Stromal cell of bone marrow (primary cell): ENCODE measurements at places on chromosomes 13 and 19.

DNA sequence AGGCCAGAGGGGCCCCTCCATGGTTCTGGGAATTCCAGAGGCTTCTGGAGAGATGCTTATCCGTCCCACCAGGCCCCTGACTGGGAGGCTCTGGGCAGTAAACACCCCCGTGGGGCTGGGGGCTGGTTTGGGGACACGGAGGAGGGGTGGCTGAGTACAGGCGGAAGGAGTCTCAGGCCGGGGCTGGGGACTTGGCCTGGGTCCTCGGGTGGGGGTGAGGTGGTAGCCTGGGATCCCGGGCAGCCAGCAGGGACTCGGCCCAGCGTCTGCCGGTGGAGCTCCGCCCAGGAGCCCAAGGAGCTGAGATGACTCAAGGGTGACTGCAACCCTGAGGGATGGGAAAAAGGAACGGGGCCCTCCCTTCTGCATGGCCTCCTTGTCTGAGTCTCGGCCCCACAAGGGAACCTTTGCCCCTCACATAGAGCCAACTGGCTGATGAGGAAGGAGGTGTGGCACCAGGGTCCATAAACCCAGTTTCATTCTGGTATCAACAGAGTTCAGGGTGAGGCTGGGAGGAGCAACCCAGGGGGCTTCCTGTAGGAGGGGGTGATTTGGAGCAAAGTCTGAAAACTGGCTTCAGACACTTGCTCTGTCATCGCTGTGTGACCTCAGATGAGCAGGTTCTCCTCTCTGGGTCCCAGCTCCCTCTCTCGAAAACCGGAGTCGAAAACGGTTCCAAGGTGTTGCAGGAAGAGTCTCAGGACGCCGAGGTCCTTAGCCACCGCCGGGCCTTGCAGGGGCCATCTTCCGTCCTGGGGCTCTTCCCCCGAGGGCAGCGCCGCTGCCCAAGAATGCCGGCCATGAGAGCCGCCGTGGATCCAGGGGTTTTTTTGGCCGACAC, 809 bp downstream of the MISP start:
- peak; percentile 85 for DNase-seq

DNA sequence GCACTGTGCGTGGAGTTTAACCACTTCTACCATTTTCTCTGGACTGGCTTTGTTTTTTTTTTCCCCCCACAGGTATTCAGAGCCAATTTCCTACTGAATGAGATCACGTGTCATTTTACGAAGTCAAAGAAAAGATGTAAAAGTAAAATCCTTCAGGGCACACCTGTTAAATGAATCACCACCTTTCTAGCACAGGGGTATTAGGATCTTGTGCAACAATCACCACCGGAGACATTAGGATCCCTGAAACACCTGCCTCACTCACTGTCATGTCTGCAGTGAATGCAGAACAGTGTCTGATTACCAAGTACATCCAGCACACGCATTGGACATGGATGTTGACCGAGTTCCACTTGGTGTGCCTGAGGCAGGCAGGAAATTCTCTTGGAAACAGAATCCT, 17.2 kb downstream of the BRD4 start:
- DNase-seq = no peak

DNA sequence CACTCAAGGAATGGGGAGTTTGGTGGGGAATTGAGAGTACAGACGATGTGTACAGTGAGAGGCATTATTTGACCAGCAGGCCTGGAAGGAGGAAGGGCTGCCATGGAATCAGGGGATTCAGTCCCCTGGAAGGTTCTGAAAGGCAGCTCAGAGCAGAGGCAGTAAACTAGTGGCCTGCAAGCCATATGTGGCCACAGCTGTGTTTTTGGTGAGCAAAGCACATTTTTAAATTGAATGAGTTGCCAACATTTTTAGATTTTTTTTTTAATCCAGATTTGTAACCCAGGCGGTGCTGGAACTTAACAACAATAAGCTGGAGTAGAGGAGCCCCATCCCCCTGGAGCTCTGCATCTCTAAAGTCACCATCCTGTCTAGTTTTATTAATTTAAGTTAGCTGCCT, 95.3 kb upstream of the IPO5 start:
- no peak for DNase-seq

DNA sequence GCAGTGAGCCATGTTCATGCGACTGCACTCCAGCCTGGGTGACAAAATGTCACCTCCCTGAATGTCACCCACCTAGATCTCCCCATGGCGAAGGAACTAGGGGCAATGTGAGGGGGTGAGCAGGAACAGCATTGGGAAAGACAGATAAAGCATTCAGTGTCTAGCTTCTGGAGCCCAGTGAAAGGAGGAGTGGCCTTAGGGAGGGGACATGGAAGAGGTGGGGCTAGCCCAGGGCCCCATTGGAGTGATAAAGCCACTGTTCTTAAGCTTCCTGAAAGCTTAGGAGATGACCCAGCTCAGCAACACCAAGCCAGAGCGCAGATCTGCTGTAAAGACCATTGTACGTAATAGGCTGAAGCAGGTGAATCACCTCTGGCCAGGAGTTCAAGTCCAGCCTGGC, 13.0 kb upstream of the KCNN1 start:
- no peak for DNase-seq

DNA sequence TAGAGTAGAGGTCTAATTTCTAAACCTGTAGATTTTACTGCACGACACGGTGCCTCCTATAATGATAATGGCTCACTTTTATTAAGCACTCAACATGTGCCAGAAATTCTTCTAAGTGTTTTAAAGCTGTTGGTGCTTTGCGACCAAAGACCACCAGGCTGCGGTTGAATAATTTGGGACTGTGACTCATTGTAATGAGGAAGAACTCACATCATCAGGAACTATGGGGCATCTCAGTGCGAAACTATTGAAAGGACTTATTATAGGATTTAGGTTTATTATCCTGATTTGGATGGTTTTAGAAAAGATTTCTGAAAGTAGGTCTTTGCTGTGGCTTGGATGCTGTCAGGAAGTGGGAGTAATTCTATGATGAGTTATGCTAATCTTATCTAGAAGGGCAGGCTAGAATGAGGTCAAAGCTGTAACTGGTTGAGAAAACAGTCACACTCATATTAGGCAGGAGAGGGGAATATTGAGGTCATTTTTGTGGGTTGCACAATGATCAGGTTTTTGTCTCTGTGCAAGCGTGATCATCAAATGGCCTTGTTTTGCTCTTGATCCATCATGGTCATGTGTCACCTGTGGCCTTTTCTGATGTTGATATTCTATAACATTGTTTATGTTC, 266.8 kb downstream of the PCDH20 start:
- DNase-seq = no peak

DNA sequence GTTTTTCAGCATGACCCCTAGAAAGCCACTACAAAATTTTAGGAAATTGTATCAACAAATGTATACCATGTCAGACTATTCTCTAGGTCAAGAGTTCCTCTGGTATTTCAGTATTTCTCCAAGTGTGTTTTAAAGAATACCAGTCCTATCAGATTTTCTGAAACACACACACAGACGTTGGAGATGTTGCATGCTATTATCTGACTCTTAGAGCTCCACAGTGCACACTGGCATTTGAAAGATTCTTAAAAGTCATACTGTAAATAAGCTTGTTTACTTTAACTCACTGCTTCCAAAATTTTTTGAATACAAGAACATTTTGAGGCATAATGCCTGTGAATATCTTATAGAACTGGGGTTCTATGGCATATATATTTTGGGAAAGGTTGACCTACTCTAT, 33.8 kb upstream of the VWA8 start:
- no peak for DNase-seq

GRCh38 chr19:58518256-58519086, 1.1 kb downstream of the ZBTB45 start:
- DNase-seq = no peak

GRCh38 chr13:77832339-77833100, 86.1 kb downstream of the EDNRB start:
- DNase-seq = no peak

DNA sequence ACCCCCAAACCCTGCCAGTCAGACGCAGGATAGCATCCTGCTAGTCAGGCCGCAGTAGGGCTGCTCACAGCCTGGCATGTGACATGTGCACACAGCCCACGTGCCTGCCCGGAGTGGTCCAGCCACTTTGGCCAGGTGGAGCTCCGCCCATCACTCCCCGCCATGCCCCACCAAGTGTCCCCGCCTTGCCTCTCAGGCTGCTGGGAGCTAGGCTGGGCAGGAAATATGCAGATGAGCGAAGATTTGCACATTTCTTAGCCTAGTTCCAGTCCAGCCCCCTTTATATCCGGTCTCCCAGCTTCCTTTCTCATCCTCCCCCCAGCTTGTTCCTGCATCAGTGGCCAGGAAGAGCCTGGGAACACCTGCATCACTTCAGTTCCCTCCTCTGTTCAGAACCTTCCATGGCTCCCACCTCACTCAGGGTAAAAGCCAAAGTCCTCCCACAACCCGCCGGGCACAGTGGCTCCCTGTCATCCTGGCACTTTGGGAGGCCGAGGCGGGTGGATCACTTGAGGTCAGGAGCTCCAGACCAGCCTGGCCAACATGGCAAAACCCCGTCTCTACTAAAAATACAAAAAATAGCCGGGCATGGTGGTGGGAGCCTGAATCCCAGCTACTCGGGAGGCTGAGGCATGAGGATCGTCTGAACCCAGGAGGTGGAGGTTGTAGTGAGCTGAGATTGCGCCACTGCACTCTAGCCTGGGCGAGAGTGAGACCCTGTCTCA, 2.3 kb upstream of the DOCK6 start:
- no peak for DNase-seq

- DNase-seq = no peak
Observed at GRCh38 chr19:38635483-38636399, 11.7 kb upstream of the ACTN4 start.

DNA sequence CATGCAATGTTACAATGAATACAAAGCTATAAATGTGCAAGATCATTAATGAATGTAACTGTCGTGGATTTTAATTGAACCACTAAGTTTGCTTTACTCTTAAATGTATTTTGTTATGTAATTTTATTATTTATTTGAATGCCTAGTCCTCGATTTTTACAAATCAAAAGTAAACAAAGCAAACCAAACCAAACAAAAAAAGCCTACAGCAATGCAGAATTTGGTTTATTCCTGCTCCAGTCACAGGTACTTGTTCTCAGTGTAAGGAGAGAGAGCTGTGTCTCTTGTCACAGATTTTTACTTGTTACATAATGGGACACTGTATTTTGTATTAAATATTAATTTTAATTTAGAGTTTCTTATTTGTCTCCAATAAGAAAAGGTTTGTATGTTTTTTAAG, 584.3 kb upstream of the SLITRK6 start:
- no peak for DNase-seq

DNA sequence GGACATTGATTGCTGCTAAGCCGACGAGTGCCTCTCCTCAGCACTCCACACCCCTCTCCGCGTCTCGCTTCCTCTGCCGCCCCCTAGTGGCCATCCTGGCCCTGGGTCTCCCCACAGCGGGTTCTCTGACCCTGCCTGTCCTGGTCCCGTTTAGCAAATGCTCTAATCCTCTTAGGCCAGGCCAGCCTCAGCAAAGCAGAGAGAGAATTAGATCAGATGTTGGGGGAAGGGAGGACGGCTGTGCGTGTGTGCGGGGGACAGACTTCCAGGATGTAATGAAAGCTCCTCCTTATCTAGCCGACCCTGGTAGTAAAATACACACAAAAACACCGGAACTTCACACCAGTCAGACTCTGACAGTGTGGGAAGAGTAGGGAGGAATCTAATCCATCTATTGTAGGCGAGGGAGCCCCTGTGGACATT, 4.5 kb downstream of the TPRX2 start:
- DNase-seq = peak; percentile 45

DNA sequence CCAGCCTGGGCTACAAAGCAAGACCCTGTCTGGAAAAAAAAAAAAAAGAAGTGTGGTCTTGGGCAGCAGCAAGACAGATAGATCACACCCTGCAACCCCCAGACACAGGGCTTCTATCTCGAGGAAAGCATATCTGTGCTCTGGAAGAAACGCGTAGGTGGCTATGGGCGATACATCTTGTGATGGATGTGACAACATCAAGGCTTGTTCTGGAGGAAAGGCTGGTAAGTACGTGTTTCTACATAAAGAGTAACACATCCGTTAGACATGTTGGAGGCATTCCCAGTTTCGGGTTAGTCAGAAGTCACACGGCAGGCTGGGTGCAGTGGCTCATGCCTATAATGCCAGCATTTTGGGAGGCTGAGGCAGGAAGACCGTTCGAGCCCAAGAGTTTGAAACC, 6.6 kb upstream of the DHDH start:
- peak; percentile 98 for DNase-seq

DNA sequence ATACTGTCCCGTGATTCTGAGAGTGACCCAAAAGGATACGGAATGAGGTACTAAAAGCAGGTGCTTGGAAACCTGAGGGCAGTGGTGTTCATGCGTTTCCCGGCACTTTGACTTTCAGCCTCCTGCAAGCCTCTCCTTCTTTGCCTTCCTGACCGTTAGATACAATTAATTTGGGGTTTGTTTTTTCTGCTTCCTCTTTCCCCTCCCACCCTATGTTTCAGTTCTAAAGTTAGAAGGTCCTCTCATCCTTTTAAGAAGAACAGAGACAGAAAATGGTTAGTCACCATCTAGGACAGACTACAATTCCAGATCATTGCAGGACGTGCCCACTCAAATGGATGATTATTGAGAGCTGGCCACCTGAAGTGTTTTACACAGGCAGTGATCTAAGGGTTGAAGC, 1.8 kb upstream of the LILRB4 start:
- no peak for DNase-seq

- DNase-seq = no peak
Observed at GRCh38 chr13:39451860-39452301, 151.1 kb downstream of the LHFPL6 start.

DNA sequence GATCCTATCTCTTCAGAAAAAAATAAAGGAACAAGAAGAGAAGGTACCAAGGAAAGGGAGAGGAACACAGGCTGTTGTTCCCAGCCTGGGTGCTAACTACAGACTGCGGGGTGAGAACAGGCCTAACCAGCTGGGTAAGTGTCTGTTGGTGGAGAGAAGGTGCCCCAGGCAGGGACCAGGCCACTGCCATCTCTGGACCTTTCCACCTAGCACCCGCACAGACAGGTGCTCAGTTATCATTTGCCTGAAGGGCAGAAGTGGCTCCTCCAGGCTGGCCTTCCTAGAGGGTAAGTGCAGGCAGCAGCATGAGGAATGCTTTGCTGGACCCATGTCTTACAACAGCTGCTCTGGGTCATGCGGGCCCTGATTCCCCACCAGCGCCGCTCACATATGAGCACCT, 10.1 kb downstream of the DNMT1 start:
- DNase-seq = no peak

- no peak for DNase-seq
Observed at GRCh38 chr13:91882918-91883317, 484.5 kb downstream of the GPC5 start.

DNA sequence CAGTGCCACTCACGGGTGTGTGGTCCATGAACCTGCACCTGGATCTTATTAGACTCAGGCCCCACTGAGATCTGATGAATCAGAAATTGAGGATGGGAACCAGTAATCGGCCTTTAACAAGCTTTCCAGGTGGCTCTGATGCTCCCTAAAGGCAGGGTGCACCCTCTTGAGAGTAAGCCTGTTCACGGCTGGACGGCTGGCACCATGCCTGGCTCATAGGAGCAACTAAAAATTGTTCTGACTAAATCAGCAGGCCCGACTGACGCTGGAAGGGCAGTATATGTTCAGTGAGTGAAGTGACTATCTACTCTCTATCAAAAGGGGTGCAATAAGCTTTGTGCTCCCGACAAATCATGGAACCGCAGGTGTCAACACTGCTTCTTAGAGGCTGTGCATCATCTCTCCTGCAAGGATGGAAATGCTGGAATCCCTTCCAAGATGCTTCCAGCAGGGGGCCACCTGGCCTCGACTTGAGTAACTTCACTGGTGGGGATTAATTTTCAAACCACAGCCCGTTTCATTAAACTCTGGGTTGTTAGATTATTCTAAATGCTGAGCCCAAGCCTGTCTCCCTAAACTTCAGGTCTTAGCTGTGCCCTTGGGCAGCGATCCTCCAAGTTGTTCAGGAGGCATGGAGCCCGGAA, 28.4 kb downstream of the TMTC4 start:
- peak; percentile 5 for DNase-seq
